ENCODE measurements at places on chromosomes 6 and 20. TPM values are rescaled to one million over a fixed set of nuclear protein-coding genes. Genes with fewer than 3 reads are reported as not detected.

The ADGB gene
- total RNA-seq: 0.29 TPM

The MTFR2 gene
- total RNA-seq: 4.0 TPM

The CALHM5 gene
- under 0.01 TPM for total RNA-seq

The RSPO4 gene
- not detected for total RNA-seq

The MICB gene
- total RNA-seq: not detected

The OR2J3 gene
- total RNA-seq: not detected

The SEMG1 gene
- not detected for total RNA-seq

The PLN gene
- total RNA-seq: 2.3 TPM

The CLIC5 gene
- total RNA-seq: 30.4 TPM

The LY6G6D gene
- not detected for total RNA-seq

The KIF13A gene
- total RNA-seq: 45.1 TPM

The OR2B6 gene
- total RNA-seq: not detected

The CD109 gene
- total RNA-seq: 19.6 TPM

The TAAR9 gene
- total RNA-seq: not detected

The YWHAB gene
- 127 TPM for total RNA-seq

The HAO1 gene
- not detected for total RNA-seq

The TMEM63B gene
- total RNA-seq: 57.8 TPM

The LZTS3 gene
- 17.5 TPM for total RNA-seq

The SNAP25 gene
- total RNA-seq: 1.8 TPM

The OSBPL2 gene
- 67.7 TPM for total RNA-seq

The DXO gene
- 65.8 TPM for total RNA-seq

The MMUT gene
- total RNA-seq: 24.1 TPM

The PLCB4 gene
- 23.2 TPM for total RNA-seq

The DEFB132 gene
- total RNA-seq: not detected

All from stomach (tissue), 19 donors.